ENCODE measurements at places on chromosomes 6 and 20.

DNA sequence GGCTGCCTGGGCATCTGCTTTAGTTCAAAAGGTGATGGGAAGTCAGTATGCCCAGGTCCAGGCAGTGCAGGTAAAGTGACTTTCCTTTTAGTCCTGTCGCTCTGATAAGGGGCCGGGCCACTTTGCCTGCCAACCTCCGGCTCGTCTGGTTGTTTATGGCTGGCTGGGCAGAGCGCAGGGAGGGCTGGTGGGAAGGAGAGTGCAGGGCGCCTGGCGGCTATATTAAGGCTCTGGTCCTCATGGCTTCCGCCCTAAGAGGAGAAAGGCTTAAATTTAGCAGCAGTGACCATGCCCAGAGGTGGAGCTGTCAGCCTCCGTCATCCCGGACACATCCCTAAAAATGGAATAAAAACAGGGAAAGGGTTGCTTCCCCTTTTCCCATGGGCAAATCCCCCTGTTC is 14.6 kb downstream of the GATA5 start:
- peak; percentile 59 for DNase-seq

DNA sequence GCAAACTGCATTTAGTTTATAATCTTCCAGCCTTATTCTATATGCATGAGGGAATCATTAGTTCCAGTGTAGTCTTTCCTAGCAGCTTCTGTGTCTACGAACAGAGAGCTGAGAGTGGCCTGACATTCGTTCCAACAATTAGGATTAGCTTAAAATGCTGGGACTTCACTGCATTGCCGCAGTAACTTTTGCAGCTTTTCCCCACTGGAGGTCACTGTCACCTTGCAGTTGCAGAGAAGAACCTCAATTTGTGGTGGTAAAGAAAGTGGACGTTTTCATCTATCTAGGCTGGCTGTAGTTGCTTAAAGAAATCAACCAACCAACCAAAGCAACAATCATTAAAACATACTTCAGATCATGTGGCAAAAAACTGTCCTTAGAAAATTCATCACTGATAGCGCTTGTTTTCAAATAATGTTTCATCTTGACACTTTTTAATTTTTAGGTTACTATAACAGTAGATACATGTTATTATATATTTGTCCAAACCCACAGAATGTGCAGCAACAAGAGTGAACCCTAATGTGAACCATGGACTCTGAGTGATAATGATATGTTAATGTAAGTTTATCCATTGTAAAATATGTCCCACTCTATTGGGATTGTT is 12.2 kb downstream of the MYLK4 start:
- DNase-seq: no peak

- no peak for DNase-seq
Measured at GRCh38 chr6:132025468-132025867, 74.3 kb upstream of the CCN2 start.

GRCh38 chr20:41068806-41069205 is 40.2 kb downstream of the TOP1 start:
- no peak for DNase-seq

GRCh38 chr6:164057876-164058275 is 643.4 kb downstream of the QKI start:
- no peak for DNase-seq

DNA sequence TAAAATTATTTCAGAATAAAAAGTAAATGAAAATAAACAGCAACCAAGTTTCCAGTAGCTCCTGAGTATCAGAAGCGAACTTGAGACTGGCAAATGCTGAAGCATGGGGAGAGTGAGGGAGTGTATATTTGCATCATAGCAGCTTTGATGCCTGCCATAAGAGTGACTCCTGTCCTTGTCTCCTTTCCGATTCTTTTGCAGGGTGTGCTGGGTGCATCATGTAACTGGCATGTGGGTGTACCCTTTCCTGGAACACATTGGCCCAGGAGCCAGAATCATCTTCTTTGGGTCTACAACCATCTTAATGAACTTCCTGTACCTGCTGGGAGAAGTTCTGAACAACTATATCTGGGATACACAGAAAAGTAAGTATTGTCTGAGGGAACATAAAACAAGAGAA is 117.4 kb downstream of the ADAT2 start:
- no peak for DNase-seq

DNA sequence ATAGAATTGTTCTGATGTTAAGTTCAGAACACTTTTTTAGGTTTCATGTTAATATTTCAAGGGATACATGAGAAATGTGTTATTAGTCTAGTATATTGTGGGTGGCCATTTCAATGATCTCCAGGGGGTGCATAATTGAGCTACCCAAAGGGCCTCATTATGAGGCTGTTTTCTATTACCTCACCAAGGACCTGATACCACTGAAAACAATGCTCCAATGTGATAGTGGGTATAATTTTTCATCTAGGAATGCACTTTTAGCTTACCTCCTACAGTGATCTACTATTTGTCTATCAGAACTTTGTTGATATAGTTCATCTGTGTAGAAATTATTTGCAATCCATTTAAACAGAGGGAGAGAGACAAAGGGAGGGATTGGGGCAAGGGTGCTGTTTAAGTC is 106.8 kb upstream of the HS3ST5 start:
- no peak for DNase-seq

DNA sequence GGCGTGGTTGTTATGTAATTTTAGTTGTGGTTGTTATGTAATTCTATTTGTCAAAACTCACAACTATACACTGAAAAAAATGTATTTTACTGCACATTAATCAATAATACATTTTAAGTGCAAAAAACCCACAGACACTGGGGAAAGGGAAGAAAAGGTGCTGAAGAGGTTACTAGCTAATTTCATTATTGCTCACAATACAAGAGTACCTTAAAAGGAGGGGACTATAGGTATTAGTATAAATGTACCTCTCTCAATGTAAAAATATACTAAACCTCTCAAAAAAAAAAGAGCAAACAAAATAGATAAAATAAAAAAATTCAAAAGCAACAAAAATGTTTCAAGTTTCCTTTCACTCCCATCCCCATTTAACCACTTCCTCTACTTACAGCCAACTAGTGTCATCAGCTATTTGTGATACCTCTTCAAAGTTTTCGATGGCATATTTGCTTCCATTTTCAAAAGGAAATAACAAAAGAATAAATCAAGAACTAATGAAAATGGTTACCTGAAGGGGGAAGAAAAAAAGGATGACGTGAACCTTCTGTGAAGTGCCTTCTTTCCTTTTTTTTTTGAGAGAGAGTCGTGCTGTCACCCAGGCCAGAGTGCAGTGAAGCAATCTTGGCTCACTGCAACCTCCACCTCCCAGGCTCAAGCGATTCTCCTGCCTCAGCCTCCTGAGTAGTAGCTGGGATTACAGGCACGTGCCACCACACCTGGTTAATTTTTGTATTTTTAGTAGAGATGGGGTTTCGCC is 30.2 kb downstream of the RANBP9 start:
- no peak for DNase-seq

Data from right cardiac atrium (tissue), 5 donors.